ENCODE measurements at places on chromosomes 4 and X.

DNA sequence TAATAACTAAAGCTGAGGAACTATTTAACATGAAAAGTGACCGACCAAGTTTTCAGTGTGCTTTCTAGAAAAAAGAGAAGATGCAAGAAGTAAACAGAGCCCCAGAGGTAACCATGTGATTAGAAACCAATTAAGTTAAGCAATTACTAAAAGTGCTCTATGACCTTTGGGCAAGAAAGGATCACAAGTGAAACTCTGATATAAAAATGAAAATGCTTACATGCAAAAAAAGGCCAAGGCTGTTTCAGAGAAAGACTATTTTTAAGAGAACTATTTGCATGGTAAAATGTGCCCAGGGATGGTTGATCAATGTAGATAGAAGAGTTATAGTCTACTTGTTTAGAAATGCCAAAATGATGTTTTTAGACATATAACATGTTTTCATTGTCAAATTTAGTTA lies 22.0 kb downstream of the KLHL15 start:
- no peak for DNase-seq

DNA sequence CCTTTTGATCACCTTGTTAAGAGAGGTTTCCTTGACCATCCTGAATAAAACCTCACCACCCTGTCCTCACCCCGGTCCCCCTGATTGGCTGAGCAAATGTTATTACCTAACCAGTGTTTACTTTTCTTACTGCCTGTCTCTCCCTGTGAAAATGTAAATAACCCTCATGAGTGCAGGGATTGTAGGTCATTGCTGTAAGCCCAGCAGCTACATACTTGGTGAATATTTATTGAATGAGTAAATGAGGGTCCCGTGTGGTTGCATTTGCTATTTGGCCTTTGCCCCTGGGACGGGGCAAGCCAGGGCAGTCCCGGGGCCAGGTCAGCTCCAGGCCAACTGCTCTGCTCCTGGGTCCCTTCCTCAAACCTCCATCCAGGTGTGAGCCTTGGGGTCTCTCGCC lies 55.5 kb upstream of the CLCN4 start:
- DNase-seq = no peak

GRCh38 chrX:127726227-127726626 lies 326.0 kb downstream of the ACTRT1 start:
- no peak for DNase-seq

- DNase-seq = no peak
These were observed 1.5 kb upstream of the NR3C2 start for GRCh38 chr4:148443512-148444295.

- no peak for DNase-seq
These were observed 12.4 kb downstream of the PPEF1 start for GRCh38 chrX:18719852-18720251.

DNA sequence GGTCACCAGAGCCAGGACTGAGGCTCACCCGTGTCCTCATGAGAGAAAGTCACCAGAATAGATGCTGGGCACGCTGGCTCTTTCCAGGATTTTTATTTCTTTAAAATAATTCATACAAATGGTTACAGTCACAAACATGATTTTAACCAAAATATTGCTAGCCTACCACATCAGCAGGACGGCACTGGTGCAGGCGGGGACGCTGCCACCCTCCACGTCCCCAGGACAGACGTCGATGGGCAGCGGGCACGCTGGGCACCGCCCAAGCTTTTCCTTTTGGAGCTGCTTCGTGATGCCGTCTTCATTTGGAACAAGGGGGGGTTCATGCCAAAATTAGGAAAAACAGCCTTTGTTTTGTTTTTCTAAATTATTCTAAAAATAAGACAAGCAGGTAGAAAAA lies 37.6 kb downstream of the CTBP1 start:
- no peak for DNase-seq

DNA sequence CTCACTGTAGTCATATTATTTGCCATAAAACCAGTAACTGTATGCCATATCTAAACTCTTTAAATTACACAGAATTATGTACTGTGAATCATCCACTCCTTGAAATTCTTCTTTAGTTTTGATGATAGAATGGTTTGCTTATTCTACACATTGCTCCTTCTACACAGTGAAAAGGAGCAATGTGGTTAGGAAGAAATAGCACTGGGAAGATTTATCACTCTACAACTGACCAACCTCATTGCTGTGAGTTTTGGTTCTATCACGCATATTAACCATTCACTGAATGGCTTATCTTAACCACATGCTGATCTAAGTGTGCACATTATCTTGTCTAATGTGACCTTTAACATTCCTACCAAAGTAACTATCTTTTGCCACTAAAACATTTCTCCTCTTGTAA lies 415.7 kb upstream of the NDST4 start:
- no peak for DNase-seq

DNA sequence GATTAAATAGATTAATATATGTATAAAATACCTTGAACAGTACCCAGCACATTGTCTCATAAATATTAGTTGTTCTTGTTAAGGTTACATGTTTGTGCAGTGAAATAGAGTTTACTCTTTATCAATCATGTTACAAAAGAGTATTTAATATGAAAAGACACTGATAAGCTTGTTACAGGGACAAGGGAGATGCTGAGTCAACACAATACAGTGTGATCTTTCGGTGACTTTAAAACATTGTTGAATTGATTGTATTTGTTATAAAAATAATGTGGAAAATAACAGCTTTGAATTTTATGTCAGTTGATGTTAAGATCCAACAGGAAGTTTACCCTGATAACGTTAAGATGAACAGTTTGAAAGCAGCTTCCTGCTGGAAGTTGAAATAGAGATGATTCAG lies 1.4 kb upstream of the WDR13 start:
- DNase-seq = no peak

DNA sequence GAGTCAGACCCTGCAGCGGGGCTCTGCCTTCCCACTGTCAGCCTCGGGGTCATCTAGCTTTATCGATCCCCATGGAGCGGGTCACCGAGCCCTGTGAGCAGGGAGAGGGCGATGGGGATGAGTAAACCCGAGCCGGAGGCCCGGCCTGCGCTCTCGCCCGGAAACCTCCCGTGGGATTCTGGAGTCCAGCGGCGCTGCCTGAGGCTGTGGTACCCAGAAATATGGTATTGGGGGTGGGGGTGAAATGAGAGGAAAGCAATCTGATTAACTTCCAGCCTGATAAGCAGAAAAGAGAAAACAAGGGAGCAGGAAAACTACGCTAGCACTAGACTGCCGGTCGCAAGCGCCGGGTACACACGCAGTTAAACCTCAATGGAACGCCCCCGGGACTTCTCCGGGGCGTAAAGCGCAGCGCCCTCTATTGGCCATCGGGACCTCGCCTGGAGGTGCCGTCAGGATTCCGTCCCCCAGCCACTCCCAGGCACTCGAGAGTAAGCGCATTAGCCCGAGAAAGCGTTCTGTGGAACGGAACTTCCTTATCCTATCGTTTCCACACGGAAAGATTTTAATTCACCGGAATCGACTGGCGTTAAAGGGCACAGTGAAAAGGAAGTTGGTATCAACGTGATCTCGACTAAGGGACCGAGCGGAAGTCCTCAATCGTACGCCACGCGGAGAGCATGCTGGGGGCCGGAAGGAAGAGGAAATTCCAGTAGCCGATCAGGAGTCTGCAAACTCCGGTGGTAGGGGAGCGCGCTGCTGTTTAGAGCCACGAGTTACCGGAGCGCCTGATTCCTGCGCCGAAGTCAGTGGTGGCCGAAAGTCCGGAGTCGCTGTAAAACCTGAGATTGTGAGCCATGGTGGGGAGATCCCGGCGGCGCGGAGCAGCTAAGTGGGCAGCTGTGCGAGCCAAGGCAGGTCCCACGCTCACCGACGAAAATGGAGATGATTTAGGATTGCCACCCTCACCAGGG lies at the start of gene UTP3:
Gene UTP3, plus strand, starts transcription at position 712 of the 974 bp plus-strand sequence. Its CDS starts 146 bp downstream, at position 858.
- peak; percentile 86 for DNase-seq

GRCh38 chr4:150964754-150965153 lies 50.3 kb downstream of the LRBA start:
- DNase-seq = no peak

GRCh38 chr4:112266823-112267222 lies 18.9 kb downstream of the TIFA start:
- DNase-seq = no peak

Measured in stimulated activated CD8-positive, alpha-beta memory T cell treated with anti-CD3 and anti-CD28 coated beads, Interleukin-7, amount 100 ng/mL, for 4 hours (primary cell).